Activated naive CD4-positive, alpha-beta T cell treated with Interleukin-2 at 50 U/mL for 16 hours (primary cell): ENCODE measurements at places on chromosomes 12 and 14.
A peak's percentile ranks its signal among the peaks of the same experiment; 100 is the strongest.

DNA sequence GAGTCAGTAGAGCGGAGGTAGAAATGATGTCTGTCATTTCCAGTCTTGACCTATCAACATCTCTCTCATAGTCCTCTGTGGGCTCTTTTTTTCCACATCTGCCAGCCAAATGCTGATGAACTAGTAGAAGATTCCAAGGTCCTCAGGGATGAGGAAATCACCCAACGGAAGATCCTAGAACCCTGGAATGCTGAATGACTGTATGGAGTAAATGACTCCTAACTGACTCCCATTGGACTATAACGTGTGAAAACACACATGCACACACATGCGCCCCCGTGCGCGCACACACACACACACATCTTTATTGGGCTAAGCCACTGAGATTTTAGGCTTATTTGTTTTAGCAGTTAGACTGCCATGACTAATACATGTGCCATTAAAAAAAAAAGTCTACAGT, 159.2 kb downstream of the MYRFL start:
- DNase-seq = no peak

- DNase-seq = no peak
Measured at GRCh38 chr12:51890133-51890464, 2.2 kb downstream of the ANKRD33 start.

- no peak for DNase-seq
Measured at GRCh38 chr12:71440763-71441748, 1.5 kb downstream of the LGR5 start.

- peak; percentile 32 for DNase-seq
Measured at GRCh38 chr14:49623941-49624839, 3.6 kb downstream of the MGAT2 start.

DNA sequence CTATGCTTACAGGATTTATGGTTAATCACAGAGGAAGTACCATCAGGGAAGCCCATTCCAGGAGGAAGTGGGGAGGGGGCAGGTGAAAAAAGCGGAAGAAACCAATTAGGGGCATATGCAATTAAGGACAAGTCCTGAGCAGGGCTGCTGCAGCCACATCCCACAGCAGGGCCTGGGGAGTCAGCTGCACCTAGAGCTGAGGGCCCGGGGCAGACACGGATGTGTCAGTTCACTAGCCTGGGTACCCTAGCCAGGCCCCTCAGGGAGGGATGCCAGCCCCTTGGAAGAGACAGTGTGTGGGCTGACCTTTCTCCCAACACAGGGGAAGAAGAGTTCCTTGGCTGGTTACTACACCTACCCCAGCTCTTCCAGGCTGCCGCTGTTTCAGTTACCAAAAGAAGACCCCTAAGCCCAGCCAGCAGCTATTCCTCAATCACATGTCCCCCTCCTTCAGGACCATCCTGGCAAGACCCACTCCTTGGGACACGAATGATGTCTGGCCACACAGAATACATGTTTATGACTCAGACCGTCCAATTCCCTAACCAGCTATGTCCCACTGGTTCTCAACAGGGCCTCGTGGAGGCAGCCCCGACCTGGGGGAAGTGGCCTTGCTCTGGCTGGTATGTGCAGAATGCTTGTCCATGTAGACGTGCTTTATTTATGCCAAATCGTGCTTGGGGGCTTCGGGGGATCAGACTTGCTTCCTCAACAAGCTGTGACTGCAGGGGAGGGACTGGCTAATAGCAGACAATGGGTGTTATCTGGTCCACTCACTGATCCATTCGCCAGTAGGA, 133.7 kb upstream of the RTL1 start:
- no peak for DNase-seq

GRCh38 chr14:51441001-51441400, 201.0 kb downstream of the TMX1 start:
- no peak for DNase-seq

DNA sequence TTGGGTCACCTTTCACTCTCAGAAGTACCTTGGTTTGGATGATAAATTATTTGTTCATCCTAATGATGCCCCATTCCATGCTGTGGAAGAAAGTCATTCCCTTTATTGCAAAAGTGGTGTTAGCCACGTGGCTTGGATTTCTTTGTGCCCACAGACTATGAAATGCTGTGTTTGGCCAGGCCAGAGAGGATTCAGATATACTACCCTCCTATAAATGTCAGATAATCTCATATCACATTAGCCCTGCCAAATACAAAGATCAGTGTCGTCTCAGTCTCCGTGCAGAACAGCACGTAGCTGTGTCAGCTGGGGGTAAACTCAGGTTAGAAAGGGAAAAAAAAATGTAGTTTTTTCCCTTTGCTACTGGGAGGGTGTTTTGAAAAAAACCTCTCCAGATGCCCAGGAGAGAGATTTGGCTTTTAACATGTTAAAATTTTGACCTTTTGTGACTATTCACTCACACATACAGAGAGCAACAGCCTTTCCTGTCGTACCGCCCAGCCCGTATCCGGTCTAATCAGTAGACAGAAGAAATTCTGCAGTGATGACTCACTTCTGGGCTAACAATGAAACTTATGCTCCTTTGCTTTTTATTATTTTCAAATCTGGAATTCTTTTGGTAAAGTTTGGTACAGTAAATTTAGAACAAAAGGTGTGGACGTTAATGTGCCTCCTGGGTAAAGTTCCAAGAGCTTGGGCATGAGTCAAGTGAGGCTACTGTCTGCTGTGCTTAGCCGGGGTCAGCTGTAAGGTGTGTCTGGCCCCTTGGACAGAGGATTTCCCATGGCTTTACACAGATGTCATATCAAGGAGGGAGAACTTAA, 8.5 kb upstream of the PTPRB start:
- DNase-seq = no peak
